ENCODE measurements at places on chromosomes 3 and 15.

- DNase-seq = peak; percentile 75
- peaks cover 15% of the 10 kb centered on the region for H3K4me1 ChIP-seq
- no peak overlapping the region for H3K27ac ChIP-seq
- peak overlapping the region; percentile 41 for H3K4me3 ChIP-seq
Observed at GRCh38 chr15:78709263-78709882, 68.4 kb upstream of the CHRNB4 start.

- no peak overlapping the region for H3K27ac ChIP-seq
- H3K27me3 ChIP-seq = no peaks in the 10 kb centered on the region
- no peak for DNase-seq
Observed at GRCh38 chr15:46938169-46938568, 779.1 kb upstream of the SEMA6D start.

- DNase-seq = peak; percentile 63
- peak overlapping the region; percentile 63 for H3K27ac ChIP-seq
- peaks cover 19% of the 10 kb centered on the region for H3K36me3 ChIP-seq
- H3K27me3 ChIP-seq = no peaks in the 10 kb centered on the region
- H3K4me1 ChIP-seq = peaks cover 46% of the 10 kb centered on the region
Observed at GRCh38 chr3:119240101-119240590, 532 bp downstream of the B4GALT4 start.

DNA sequence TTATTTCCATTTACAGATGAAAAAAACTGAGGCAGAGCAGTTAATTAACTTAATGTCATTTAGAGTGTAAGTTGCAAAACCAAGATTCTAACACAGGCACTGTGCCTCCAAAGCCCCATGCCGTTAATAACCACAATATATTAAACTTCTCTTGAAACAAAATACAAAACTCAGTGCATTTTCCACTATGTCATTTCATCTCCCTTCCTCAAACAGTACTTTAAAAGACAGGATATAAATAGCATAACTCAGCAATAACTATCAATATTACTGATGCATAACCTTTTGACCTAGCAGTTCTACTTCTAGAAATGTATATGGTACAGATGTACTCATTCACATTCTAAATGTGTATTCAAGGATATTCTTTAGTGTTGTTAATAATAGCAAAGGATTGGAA lies 5.1 kb upstream of the TASOR start:
- H3K4me1 ChIP-seq = peaks cover 21% of the 10 kb centered on the region
- H3K36me3 ChIP-seq = peaks cover 22% of the 10 kb centered on the region
- no peak overlapping the region for H3K27ac ChIP-seq
- no peak for DNase-seq
- no peaks in the 10 kb centered on the region for H3K27me3 ChIP-seq

- H3K4me1 ChIP-seq = no peaks in the 10 kb centered on the region
- H3K27ac ChIP-seq = no peak overlapping the region
- peak; percentile 22 for DNase-seq
- H3K36me3 ChIP-seq = no peaks in the 10 kb centered on the region
- peaks cover 22% of the 10 kb centered on the region for H3K27me3 ChIP-seq
Observed at GRCh38 chr15:80816049-80816653, 37.0 kb downstream of the CEMIP start.

DNA sequence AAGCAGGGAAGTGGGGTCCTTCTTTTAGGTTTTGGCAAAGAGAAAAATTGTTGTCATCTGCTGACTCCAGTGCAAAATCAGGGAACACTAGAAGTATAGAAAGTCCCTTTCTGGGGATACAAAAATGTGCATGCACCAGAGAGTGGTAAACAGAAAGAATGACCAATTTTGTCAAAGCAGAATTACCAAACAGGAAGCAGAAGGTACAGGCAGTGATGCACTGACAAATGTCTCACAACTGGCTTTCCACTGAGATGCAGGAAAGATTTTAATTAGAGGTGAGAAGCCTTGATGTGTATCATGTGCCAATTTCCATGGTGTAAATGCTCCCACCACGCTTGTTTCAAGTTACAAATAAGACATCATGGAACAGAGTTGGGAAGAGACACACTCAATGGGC lies 66.0 kb downstream of the TRIM69 start:
- DNase-seq = no peak
- H3K4me3 ChIP-seq = no peak overlapping the region
- no peaks in the 10 kb centered on the region for H3K36me3 ChIP-seq
- peaks cover 16% of the 10 kb centered on the region for H3K4me1 ChIP-seq
- no peaks in the 10 kb centered on the region for H3K27me3 ChIP-seq

DNA sequence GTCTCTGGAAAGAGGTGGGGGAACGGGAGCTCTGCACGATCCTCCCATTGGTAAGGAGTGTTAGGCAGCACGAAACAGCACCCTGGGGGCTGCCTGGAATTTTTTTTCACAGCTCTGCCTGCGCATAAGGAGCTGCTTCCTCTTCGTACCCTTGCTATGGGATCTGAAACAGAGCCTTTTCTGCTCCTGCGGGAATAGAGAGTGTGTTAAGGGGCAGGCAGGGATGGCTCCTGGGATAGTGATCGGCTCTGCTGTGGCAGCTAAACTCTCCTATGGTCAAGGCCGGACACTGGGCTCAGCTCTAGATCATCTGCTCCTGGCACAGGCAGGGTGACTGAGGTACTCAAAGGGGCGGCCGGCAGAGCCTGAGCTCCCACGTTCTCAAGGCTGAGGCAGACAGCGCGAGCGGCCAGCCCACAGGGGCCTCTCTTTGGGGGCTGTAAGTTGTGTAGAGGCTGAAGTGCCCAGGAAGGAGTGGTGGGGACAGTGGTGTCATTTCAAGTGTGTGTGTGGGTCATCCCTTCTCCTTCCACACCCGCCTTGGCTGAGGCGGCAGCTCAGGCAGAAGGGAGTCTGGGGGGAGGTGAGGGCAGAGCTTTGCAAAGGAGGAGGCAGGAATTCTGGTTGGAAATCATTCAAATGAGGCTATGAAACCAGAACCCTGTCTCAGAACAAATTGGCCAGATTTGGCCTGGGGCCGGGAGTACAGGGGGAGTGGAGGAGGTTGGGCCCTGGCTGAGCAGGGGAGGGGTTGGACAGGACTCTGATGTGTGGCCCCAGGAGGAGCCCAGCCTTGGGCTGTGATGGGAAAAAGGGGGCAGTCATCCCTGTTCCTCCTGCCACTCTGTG lies 31.0 kb downstream of the EPHB3 start:
- H3K4me3 ChIP-seq = no peak overlapping the region
- no peaks in the 10 kb centered on the region for H3K36me3 ChIP-seq
- DNase-seq = no peak

DNA sequence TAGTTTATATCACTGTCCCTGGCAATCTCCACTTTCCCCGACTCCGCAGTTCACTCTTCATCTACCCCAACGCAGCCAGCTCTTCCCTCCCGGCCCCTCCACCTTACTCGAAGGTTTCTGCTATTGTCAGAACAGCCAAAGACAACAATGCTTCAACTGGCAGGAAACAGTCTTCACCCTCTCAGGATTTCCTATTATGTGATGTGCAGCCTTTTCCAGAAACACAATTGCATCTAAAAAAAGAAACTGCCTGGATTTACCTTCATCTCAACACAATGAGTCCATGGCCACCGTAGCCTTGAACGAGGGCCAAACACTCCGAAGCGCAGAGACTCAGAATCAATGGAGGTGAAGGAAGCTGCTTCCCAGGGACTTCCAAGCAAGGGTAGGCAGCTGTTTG lies 182.1 kb upstream of the TSC22D2 start:
- no peak overlapping the region for H3K4me3 ChIP-seq
- DNase-seq = no peak
- H3K27me3 ChIP-seq = peaks cover 40% of the 10 kb centered on the region
- H3K4me1 ChIP-seq = peaks cover 2% of the 10 kb centered on the region

Measured in activated CD8-positive, alpha-beta memory T cell treated with anti-CD3 and anti-CD28 coated beads, Interleukin-2, amount 10 ng/mL, durations not matched to agents 7 days and 5 days (primary cell).